ENCODE measurements at places on chromosomes 12 and 14.

DNA sequence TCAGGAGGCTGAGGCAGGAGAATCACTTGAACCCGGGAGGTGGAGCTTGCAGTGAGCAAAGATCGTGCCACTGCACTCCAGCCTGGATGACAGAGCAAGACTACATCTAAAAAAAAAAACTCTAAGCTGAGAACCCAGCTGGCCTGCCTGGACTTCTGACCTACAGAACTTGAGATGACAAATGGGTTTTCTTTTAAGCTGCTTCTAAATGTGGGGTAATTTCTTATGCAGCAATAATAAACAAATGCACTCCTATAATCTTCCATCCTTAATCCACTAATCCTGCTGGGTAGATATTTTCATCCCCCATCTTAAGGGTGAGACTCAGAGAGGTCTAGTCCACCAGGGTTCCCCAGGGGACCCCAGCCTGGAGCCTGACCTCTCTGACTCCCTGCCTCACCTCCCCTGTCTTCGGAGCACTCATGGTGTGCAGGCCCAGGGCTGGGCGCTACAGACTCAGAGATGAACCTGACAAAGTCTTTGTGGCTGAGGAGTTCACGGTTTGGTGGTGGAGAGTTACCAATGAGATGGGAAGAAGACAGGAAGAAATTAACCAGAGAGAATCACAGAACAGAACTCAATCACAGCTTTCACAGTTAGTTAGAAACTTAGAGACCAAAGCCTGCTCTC lies 39.7 kb upstream of the BDKRB2 start:
- DNase-seq = no peak

DNA sequence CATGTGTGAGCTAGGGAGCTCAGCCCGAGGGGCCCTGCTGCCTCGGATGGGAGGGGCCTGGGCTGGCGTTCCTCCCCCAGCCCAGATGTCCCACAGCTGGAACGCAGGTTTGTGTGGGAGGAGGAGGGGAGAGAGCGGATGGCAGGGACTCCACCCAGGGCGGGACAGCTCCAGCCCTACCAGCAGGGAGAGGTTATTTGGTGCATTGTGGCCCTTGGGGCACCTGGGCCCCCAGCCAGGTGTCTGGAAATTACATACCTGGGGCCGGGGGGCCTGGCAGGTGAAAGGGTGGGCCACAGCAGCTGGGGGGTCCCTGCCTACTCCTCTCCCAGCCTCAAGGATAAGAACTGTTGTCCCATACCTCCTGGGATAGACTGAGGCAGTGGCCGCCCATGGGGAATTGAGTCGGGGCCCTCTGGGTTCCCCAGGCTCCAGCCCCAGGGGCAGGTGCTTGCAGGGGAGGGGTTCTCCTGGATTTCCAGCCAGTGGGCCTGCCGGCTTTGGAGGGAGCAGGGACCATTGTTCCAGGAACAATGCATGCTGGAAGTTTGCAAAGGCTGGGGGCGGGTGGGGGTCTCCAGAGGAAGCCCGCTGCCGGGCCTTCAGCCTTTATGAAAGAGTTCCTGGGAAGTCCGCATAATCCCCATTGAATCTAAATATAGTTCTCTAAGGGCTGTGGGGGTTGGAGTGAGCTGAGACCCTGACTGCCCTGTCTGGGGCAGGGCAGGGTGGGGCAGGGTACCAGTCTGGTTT lies 1.2 kb downstream of the KIF26A start:
- no peak for DNase-seq

DNA sequence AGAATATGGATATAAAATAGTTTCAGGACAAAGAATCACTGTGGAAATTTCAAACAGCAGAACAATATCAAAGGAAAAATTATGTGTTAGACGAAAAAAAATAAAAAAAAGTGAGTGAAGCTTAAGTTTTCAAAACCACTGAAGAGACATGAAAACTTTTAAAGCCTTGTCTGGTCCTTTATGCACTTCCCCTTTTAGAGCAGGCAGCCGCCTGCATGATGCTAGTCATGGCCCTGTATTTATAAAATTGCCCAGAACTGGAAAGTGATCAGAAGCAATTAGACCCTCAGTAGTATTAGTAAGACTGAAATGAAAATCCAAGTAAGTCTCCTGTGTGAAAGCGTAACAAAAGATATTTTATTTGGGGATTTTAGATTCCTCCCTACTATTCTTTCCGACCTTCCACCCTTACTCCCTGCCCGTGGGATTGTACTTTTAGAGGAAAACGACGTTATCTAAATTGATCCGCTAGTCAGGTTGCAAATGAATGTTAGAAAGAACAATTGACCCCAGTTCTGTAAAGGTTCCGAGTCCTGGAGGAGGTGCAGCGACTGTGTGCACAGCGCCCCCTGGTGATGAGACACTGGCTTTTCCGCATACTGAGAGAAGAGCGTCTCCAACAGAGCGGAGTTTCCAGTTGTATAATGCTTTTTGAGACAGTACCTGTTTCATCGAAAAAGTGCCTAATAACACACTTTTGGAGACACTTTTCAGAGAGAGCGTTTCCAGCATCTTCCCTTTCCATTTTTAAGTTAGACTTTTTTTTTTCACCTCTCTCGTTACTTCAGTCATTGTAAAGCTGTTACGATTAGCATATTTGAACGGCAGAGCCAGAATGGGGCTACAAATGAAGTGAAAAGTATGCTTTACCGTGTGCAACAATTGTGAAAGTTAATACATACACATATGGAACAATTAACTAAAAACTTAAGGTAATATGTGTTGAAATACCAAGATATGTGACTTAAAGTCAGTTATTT lies 12.4 kb downstream of the MGST1 start:
- peak; percentile 1 for DNase-seq

GRCh38 chr12:6039894-6040601 lies 84.4 kb downstream of the VWF start:
- no peak for DNase-seq

DNA sequence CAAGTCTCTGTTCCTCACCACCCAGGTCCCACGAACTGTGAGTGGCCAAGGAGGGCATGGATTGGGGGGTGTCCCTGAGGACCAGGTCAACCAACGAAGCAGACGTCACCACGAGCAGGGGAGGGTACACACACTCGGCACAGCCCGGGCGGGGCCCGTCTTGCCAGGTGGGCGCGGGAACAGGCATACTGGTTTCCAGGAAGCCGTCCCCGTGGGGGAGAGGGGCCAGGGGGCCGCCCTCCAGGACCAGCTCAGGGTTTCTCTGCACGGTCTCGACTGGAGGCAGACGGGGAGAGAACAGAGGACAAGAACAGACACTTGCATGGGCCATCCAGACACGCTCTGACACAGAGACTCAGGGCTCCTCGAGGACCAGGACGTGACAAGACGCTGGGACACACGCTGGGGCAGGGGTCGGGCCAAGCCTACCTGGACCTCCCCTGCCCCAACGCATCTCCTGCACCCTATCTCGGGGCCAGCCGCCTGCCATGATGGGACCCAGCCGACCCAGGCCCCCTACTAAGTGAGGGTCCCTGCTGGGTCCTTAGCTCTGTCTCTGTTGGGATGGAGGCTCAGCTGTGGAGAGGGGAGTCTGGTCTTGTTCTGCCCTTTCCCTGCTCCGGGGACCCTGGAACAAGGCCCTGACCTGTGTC lies 11.3 kb downstream of the ARL6IP4 start:
- no peak for DNase-seq

DNA sequence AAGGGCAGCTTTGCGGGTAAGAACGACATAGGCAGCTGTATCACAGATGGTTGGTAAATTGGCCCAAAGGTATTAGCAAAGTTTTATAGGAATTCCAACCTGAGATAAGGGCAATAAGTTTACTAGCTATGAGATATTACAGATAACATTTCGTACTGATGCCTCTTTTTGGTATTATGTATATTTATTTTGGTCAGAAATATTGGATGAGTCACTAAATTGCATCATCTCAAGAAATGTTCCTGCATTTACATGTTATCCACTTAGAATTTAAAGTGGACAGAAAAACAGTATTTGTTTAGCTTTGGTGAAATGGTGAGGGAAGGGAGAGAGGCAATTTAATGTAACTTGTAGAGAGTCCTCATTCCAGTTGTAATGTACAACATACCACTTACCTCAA lies 65.1 kb upstream of the PZP start:
- no peak for DNase-seq

DNA sequence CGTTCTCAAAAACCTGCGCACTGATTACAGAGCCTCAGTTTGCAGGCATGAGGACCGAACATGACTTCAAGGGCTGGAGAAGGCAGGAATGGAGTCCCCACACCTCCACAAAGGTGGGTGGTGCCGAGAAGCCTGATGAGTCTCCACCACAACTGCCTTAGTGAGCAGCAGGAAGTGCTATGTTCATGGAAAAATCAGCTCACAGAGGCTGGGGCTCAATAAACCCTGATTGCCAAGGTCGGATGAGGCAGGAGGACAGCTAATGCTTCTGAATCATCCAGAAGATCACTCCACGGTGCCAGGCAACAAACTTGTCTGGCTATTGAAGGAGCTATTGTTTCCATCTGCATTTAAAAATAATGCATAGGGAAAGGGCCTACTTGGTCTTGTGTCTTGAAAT lies 31.1 kb downstream of the APPL2 start:
- peak; percentile 1 for DNase-seq

GRCh38 chr12:109764123-109764522 lies 50.5 kb downstream of the FAM222A start:
- DNase-seq = no peak

GRCh38 chr12:56721216-56721615 lies 3.9 kb downstream of the NACA start:
- no peak for DNase-seq

- no peak for DNase-seq
Observed at GRCh38 chr14:21090194-21090939, 8.1 kb downstream of the ZNF219 start.

DNA sequence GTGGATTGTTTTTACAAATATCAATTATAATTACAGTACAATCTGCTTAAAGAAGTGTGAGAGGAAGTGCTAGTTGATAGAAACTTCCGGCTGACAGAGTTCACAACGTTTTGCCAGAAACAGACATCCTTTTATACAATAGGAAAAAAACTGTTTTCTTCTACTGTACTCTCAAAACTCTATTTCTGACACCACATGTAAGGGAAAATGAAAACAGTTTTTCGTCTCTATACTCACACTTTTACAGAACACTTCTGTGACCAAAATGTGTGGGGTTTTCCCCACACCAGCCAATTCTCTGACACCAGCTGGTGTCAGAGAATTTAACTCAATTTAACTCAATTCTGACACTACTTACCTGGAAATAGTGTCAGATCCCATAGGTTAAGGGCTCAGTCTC lies 24.2 kb upstream of the HIF1A start:
- DNase-seq = peak; percentile 24

DNA sequence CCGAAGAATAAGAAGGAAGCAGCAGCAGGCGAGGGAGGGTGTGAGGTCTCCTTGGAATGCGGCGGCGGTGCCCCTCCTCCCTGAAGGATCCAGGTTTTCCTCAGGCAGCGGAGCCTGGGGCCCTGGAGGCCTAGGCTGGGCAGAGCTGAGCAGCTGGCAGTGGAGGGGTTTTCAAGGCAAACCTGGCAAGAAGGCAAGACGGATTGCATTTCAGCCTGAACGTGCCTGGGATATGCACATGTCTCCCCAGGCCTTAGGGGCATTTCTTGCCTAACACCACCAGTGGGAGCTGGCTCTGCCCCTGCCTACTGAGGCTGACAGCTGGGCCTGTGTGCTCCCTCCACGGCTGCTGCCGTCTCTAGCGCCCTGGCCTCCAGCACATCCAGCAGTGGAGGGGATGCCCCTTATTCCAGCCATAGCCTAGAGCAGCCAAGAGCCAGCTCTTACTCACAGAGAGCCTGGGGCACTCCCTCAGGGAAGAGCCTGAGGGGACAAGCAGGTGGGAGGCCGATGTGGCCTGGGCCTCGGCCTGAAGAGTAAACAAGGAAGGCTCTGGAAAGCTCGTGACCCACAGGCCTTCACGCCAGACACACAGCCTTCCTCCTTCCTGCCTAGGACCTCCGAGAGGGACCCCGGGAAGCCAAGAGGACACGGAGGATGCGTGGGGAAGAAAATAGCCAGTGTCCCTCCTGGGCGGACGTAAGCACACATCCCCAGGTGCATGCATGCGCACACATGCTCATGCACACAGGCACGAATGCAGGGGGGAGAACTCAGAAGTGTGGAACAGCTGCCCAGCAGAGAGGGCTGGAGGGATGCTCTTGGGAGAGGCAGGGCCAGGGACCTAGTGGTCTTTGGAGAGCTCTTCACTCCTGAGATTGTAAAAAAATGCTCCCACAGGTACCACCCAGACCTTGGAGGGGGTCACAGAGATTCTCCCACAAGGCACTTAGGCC lies 23.0 kb upstream of the EIF2B2 start:
- no peak for DNase-seq

- DNase-seq = no peak
Observed at GRCh38 chr14:74547331-74547927, 53.9 kb downstream of the ISCA2 start.

GRCh38 chr12:31527083-31527482 lies 63.9 kb downstream of the DENND5B start:
- no peak for DNase-seq
